ENCODE measurements at places on chromosomes 2 and 18. TPM values are rescaled to one million over a fixed set of nuclear protein-coding genes. Genes with fewer than 3 reads are reported as not detected.

DNA sequence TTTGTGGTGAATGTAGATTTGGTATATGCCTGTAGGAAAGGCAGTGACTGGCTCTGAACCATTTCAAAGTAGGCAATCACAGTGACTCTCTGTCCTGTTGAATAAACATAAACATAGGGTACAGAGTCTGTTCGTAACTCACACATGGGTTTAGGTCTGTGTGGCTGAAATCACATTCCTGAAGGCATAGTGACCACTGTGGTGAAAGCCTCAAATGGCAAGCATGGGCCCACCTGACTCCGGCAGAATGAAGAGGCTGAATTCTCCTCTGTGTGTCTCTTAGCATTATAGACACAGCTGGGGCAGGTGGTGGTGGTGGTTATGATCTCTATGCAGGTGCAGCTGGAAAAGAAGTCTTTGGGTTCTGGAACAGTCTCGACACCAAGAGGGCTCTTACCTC, 61.2 kb downstream of the ITGA6 start:
- DNase-seq = no peak

The RGPD3 gene
- not detected for total RNA-seq

GRCh38 chr18:42233908-42234307, 278.9 kb downstream of the PIK3C3 start:
- no peak for DNase-seq

GRCh38 chr2:145034511-145034910, 514.6 kb upstream of the ZEB2 start:
- DNase-seq = no peak

The PLCD4 gene
- total RNA-seq = 0.58 TPM

DNA sequence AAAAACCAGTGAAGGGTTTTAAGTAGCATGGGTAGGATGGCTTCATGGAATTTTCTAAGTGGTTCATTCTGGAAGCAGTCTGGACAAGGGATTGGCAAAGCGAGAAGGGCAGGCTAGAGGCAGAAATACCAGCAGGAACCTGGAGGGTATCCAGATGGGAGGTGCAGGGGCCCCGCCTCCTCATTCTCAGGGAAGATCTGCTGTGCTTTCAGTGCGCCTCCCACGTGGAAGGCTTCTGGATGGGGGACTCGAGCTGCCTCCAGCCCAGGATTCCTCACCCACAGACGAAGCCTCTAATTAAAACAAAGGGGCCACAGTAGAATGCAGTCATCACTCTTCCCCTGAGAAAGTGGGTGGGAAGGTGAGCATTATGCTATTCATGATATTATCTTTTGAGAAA, 79.8 kb downstream of the VSNL1 start:
- DNase-seq = no peak

The ALPP gene
- not detected for total RNA-seq

The CCDC74B gene
- total RNA-seq = not detected

The ZSWIM2 gene
- total RNA-seq = not detected

DNA sequence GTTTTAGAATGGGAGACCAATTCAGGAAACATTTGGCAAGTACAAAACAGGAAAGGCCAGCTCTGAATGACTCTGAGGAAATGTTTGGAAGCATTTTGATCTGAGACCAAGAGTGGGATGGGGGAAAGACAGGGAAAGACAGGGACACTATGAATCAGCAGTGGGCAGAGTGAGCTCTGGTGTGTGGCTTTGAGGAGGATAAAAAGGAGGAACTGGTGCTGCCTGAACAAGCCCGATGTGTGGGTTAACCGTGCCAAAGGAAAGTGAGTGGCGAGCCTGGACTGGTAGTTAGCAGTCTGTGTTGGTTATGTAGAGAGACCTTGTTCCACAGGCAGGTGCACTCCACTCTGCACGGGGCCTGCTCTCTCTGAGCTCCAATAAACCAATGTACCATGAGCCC, 5.3 kb downstream of the MFSD6 start:
- no peak for DNase-seq

- no peak for DNase-seq
Observed at GRCh38 chr2:187567126-187567525, 12.9 kb upstream of the TFPI start.

DNA sequence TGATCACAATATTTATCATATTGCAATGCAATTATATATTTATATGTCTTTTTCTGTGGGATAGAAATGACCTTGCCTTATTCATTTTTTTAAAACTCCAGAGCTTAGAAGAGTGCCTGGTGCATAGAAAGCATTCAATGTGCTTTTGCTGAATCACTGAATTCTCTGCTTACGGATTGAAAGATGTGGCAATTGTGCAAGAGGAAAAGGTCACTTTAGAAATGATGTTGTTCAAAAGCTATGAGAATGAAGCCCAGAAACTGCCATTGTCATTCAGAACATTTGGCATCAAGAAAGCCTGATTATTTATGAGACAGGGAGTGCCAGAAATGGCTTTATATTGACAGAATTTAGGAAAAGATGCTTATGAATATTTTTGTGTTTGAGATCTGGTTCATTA, 678.6 kb upstream of the CDH2 start:
- no peak for DNase-seq

DNA sequence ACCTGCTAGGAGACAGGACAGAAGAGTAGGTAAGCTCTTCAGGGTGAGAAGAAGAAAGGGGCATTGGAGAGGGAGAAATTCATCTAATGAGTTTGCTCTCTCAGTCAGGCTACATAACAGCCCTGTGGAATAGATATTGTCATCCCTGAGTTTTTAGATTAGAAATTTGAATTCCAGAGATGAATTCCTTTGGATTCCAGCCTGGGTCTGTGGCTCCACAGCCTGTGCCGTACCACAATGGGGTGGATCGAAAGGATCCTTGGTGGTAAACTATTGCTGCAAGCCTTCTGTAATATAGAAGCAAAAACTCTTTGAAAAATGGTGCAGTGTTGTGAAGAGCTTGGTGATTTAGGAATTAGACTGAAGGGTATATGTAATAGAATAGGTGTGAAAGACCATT, 21.0 kb downstream of the MYO1B start:
- DNase-seq = no peak

GRCh38 chr2:216897561-216898203, 37.8 kb upstream of the TNP1 start:
- DNase-seq = no peak
